ENCODE measurements at places on chromosomes 13 and 19.

- no peak for DNase-seq
Measured at GRCh38 chr19:40147693-40148347, 43.4 kb upstream of the MAP3K10 start.

DNA sequence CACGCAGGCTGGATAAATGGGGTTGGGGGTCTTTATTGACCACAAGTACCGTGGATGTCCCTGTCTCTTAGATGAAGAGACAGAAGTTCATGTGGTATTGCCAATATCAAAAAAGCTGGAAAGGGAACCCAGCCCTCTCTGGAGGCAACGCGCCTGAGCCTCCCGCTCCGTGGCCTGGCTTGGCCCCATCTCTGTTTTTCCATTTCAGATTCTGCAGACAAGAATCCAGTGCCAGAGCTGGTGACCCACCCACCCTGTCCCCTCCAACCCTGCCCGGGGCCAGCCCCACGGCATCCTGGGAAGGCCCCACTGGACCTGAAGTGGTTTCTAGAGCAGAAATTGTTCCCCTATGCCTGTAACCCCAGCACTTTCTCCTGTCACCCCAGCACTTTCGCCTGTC is 57.7 kb downstream of the PTPRS start:
- DNase-seq: no peak

- no peak for DNase-seq
Measured at GRCh38 chr19:31164791-31165251, 184.4 kb downstream of the TSHZ3 start.

GRCh38 chr13:66519259-66519658 is 710.9 kb downstream of the PCDH9 start:
- DNase-seq: no peak

DNA sequence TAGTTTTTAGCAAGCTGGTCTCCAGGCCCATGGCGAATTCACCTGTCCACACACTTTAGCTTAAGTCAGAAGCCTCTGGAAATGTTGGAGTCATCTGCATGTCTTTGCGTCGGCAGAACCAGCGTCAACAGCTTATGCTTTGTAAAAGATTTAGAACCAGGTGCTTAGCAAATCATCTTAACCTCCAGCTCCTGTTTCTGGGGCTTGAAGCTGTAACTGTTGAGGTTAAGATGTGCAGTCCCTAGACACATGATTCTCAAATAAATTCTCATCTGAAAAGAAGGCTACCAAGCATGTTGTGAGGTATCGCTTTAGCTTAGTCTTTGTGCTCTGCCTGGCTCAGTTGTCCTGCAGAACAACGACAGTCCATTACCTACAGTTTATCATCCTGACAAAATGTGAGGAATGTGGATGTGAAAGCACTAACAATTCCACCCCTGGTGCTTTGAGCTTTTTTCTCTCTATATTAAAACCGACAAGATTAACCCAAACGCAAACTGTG is 4.4 kb downstream of the EFNB2 start:
- no peak for DNase-seq

DNA sequence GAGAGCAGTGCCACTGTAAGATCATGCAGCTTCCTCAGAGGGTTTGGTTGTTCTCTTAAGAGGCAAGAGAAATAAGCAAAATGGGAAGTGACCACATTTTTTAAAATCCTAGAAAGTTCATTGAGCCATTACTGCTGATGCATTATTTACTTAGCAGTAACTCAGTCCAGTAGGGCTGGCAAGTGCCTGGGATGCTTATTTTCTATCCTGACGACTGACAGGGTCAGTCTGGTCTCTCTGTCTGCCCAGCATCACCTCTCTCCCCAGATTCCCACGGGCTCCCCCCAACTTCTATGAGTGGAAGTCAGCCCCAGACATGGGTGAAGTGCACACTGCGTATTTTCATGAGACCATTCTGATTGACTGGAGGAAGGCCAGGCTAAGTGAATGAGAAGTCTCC is 10.4 kb downstream of the SHISA2 start:
- DNase-seq: no peak

GRCh38 chr13:64709079-64709478 is 2521.1 kb downstream of the PCDH9 start:
- DNase-seq: no peak
